Stimulated activated CD4-positive, alpha-beta T cell treated with anti-CD3 and anti-CD28 coated beads, TNF-alpha, amount 100 ng/mL, for 1 hour (primary cell): ENCODE measurements at places on chromosomes 13 and 19.

DNA sequence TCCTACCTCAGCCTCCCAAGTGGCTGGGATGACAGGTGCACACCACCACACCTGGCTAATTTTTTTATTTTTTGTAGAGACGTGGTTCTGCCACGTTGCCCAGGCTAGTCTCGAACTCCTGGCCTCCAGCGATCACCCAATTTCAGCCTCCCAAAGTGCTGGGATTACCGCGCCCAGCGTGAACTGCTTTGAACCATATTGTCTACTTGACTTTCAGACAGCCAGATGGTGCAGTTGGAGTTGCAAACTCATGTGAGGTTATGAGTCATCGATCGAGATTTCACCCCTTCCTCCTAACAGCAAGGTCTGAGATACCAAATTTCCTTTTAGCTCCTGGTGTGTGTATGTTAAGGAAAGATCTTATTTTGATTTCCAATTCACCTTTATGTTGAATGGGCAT, 2.7 kb downstream of the SLC27A1 start:
- no peak for DNase-seq

DNA sequence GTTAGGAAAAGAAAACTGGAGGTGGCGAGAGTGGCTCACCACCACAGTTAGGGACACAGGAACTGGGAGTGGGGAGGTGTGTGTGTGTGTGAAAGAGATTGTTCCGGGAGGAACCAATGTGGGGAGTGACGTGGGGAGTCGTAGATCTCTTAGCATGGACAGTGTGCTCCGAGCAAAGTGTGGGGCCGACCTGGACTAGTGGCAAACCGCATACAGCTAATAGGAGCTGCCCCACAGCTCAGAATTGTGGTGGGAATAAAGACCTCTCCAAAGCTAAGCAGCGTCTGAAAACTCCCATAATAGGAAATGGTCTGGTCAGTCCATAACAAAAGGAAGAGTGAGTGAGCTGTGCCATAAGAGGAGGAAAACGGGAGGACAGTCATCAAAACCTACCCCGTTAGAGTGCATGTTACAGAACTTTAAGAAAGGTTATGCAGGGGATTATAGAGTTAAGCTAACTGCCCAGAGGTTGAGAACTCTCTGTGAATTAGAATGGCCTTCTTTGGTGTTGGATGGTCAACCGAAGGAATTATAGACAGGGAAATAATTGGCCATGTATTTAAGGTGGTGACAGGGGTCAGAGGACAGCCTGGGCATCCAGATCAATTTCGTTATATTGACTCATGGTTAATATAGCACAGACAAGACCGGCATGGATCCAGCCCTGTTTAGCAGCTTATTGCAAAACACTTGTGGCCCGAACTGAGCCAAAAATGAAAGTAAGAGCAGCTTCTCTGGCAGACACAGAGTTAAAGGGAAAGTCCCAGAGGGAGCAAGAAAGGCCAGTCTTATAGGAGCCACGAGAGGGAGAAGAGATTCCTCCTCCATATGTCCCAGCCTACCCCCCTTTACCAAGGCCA, 8.9 kb upstream of the SLC15A1 start:
- no peak for DNase-seq

- no peak for DNase-seq
These were observed 165.1 kb downstream of the PDS5B start for GRCh38 chr13:32751340-32751739.

DNA sequence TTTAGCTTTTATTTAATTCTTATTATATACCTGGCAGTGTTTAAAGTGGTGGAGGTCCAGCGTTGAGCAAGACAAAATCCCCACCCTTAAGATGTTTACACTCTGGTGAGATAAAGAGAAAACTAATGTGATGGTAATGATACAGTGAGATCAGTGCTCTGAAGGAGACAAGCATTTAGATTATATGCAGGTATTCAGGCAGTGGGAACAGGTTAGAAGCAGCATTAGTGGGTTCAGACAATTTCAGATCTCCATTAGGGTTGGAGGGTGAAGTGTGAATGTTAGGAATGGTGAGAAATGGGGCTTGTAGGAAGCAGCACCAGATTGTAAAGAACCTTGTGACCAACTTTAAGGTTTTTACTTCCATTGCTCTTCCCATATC, 39.0 kb downstream of the PIBF1 start:
- no peak for DNase-seq

DNA sequence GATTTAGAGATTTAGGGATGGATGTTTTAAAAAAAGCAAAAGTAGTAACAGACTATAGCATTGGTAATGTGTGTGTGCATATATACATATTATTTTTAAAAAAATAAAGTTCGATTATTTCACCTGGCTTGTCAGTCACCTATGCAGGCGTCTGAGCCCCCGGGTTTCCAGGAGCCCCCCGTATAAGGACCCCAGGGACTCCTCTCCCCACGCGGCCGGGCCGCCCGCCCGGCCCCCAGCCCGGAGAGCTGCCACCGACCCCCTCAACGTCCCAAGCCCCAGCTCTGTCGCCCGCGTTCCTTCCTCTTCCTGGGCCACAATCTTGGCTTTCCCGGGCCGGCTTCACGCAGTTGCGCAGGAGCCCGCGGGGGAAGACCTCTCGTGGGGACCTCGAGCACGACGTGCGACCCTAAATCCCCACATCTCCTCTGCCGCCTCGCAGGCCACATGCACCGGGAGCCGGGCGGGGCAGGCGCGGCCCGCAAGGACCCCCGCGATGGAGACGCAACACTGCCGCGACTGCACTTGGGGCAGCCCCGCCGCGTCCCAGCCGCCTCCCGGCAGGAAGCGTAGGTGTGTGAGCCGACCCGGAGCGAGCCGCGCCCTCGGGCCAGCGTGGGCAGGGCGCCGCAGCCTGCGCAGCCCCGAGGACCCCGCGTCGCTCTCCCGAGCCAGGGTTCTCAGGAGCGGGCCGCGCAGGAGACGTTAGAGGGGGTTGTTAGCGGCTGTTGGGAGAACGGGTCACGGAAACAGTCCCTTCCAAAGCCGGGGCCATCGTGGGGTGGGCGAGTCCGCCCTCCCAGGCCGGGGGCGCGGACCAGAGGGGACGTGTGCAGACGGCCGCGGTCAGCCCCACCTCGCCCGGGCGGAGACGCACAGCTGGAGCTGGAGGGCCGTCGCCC, 840 bp upstream of the CCNA1 start:
- DNase-seq = no peak

- no peak for DNase-seq
These were observed 62.1 kb downstream of the DGKH start for GRCh38 chr13:42110410-42111155.

DNA sequence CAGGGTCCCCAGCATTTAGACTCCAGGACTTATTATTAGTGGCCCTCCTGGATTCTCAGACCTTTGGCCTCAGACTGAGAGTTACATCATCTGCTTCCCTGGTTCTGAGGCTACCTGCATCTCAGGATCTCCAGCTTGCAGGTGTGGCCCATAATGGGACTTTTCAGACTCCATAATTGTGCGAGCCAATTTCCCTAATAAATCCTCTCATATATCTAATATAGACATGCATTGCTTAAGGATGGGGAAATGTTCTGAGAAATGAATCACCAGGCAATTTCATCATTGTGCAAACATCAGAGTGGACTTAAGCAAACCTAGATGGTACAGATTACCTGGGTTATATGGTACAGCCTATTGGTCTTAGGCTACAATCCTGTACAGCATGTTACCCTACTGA, 116.5 kb upstream of the FBXL3 start:
- no peak for DNase-seq

DNA sequence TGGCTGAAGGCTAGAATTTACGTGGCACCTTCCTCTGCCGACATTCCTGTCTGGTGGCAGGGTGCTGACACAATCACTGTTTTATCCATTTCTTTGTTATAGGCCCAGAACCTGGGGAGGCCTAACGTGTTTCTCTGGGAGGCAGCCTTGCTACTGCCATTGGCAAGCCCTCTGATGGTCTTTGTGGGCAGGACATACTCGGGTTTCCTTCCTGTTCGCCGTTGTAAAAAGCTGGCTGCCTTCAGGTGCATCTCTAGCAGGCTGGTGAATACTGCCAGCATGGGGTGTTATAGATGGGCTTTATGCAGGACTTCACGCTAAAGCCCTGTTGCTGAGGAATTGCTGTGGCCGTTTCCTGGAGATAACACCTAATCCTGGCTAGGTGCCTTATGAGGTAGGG, 28.1 kb downstream of the B3GLCT start:
- no peak for DNase-seq

- DNase-seq = no peak
These were observed 971.6 kb upstream of the MIR17HG start for GRCh38 chr13:90375851-90376250.

GRCh38 chr13:49254007-49254406, 6.3 kb downstream of the CDADC1 start:
- no peak for DNase-seq

DNA sequence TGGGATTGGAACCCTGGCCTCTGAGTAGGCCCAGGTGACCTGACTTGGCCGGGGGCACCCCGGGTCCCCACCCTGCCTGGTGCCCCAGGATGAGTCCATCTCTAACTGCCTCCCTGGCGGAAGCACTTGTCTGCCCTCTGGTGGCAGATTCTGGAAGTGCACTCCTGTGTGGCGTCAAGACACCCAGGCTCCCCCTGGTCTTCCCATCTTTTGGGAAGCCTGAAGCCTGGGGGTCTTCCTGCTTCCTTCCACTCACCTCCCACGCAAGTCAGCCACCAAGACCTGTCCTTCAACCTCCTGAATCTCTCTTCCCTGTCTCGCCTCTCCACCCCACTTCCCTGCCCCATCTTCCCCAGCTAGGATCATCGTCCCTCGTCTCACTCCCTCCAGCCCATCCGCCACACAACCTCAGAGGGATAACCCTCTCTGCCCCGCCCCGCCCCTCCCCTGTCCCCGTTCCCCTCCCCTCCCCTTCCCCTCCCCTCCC, 7.4 kb downstream of the RABAC1 start:
- peak; percentile 81 for DNase-seq

GRCh38 chr13:87376081-87376480, 295.1 kb upstream of the SLITRK5 start:
- no peak for DNase-seq

- no peak for DNase-seq
These were observed 11.6 kb downstream of the URI1 start for GRCh38 chr19:29953352-29954247.

GRCh38 chr19:13972368-13973155, 20.3 kb downstream of the DCAF15 start:
- DNase-seq = no peak

DNA sequence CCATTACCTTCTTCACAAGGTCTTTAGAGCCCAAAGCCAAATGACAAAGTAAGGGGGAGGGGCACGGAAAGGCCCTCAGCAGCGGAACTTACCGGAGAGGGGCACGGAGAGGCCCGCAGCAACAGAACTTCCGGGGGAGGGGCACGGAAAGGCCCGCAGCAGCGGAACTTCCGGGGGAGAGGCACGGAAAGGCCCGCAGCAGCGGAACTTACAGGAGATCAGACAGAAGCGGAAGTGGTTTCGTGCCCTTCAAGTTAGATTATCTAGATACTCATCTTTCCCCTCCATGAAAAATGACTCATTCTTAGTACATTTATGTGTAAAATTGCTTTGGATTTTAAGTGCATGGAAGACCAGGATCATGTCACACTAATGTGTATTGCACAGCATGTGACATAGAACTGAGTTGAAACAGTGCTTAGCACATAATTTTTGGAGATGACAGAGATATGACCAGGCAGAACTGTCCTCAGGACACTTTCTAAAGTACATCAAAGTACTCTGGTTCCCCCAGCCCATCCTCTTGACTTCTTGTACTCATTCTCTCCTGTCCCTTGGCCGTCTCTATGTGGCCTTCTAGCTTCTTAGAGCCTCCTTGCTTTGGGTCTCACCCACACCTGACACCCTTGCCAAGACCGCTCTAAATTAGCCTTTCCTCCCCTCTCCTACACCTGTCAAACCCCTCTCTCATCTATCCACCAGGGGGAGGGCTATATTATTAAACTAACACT, 25.7 kb upstream of the TPTE2 start:
- DNase-seq = peak; percentile 60

- no peak for DNase-seq
These were observed 7.7 kb upstream of the TBC1D4 start for GRCh38 chr13:75489502-75490263.

- no peak for DNase-seq
These were observed 744 bp upstream of the ZNF584 start for GRCh38 chr19:58407658-58408151.

- DNase-seq = no peak
These were observed 759 bp upstream of the TLE6 start for GRCh38 chr19:2976609-2977000.

- DNase-seq = no peak
These were observed 4.3 kb downstream of the KIRREL2 start for GRCh38 chr19:35860818-35861639.
